Cerebellar nuclear complex (tissue), 1 donor: ENCODE measurements at places on chromosomes 12 and 14.
A peak's percentile ranks its signal among the peaks of the same experiment; 100 is the strongest.

DNA sequence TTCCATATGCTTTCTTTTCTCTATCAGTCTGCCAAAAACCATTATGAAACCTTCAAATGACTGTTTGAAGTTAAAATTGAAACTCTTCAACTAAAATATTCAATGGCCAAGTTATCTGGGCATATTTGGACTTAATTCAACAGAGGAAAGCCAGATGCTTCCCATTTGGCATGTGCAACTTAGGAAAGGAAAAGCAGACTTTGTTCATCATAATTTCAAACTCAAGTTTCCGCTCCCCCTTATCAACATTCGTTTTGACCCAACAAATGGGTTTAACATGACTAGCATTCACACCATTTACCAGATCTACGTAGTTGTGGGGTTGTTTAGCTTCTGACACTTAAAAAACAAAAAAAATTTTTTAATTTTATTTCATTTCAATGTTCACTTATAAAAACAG, 75.7 kb downstream of the PLEKHG7 start:
- DNase-seq = no peak

GRCh38 chr14:101128478-101129321, 225.2 kb upstream of the RTL1 start:
- DNase-seq = no peak

DNA sequence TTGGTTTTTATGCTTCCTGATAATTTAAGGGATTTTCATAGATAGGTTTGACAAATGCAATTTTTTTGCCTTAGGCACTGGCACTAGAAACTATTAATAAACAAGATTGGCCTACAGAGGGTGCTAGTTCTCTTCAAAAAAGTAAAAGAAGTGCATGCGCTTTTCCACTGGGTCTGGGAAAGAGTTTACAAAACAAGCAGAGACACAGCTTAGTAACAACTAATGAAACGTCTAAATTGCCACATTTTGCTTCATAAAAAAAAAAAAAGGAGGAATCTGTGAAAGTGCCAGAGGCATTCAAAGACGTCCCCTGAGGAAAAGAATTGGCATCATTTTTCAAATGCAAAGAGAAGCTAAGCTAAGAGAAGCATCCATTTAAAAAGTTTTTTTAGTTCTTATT, 58.3 kb upstream of the EEA1 start:
- DNase-seq = peak; percentile 3

DNA sequence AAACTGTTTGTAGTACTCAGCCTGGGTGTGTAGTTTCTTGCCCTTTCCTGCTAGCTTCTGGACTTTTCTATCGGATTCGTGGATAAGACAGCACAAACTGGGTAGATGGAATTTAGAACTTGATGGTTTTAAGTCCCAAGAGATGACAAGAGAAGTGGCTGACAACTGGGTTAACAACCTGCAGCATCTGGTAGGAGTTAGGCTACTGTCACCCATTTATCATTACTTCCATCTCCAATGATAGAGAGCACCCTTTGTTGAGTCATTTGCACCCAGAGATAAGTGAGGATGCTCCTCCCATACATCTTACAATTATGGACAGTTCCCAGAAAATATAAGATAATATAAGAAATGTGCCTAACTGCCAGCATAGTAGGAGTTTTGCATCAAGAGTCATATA, 50.2 kb upstream of the FLRT2 start:
- no peak for DNase-seq

DNA sequence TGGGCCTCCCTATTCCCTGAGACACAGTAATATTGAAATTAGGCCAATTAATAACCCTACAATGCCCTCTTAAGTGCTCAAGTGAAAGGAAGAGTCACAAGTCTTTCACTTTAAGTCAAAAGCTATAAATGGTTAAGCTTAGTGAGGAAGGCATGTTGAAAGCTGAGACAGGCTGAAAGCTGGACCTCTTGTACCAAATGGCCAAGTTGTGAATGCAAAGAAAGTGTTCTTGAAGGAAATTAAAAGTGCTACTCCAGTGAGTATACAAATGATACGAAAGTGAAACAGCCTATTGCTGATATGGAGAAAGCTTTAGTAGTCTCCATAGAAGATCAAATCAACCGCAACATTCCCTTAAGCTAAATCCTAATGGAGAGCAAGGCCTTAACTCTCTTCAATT, 140.8 kb downstream of the PTCSC3 start:
- no peak for DNase-seq

DNA sequence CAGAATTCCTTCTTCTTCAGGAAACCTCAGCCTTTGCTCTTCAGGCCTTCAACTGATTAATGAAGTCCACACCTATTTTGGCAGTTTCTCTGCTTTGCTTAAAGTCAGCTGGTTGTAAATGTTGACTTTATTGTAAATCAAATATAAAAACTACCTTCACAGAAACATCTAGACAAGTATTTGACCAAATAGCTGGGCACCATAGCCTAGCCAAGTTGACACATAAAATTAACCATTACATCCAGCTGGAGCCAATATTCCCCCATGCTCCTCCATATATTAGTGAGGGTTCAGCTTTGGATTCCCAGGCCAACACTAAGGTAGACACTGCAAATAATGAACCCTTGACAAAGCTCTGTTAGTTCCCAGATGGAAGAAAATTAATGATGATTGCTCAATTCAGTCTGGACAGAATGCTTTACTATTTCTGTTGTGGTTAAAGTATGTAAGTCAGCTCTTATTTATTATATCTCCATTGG, 125.5 kb downstream of the ZFP36L1 start:
- no peak for DNase-seq

- DNase-seq = no peak
Observed at GRCh38 chr12:27771481-27772327, 8.3 kb upstream of the KLHL42 start.

DNA sequence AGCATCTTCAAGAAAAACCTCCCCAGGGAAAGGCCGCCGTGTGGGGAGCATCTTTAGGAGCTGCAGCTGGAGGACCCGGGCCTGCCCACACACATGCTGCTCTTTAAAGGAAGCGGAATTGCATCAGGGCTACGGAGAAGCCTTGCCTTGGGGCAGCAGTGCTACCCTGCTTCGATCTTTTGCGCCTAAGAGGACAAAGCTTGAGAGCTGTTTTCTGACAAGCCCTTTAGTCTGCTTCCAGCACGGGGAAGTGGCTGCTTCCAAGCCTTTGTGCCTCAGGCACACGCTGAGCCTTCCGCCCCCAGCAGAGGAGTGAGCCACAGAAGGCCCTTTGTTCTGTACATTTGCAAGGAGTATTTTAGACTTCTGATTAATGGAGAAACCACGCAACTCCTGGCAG, 31.5 kb downstream of the COA8 start:
- DNase-seq = no peak

GRCh38 chr12:109561711-109562030, 11.6 kb downstream of the MMAB start:
- DNase-seq = no peak

- DNase-seq = no peak
Observed at GRCh38 chr14:76090616-76091391, 60.9 kb upstream of the GPATCH2L start.

DNA sequence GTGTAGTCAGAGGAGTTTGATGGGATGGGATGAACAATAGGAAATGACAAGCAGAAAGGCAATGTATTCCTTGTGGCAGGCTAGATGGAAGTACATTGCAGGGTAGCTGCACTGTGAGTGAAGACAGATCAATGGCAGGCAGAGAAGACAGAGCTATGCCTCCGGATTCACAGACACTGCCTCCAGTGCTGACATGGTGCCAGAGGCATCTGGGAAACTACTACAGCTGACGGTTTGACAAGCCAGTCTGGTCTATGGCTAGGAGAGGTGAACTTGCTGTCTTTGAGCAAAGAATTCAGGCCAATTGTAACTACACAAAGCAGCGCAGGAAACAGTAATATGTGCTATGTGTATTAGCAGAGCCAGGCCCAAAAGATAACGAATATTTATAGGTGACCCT, 193.5 kb downstream of the DIO2 start:
- DNase-seq = no peak

DNA sequence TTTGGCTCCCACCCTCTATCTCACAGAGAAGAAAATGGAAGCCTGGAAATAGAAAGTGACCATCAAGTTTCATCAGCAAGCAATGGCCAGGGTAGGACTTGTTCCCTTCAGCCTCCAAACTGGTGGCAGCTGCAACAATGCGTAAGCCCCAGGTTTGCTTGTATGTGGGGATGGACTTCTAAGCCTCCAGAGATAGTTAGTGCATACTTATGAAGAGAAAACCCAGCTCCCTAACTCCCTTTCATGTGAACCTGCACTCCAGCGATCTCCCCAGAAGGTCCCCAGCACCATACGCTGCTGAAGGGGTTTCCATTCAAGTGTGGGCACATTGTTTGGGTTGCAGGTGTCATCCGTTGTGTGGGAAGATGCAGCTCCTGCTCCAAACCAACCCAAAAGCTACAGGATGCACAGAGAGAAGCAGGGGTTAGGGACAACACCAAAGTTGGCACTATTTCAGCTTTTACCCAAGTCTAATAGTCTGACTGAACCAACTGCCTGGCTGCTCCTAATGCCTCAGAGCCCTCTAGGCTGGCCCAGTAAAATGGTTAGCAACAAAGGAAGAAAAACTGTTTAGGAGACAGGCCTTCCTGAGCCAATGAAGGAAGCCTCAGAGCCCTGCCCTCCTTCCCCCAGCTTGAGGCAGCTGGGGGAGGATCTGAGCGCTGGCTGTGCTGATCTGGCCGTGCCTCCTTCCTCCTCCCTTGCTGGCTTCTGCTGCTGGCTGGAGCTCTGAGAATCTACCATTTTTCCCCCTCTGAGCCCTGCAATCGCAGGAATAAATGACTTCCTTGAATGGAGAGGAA, 12.3 kb downstream of the ZFP36L1 start:
- no peak for DNase-seq

DNA sequence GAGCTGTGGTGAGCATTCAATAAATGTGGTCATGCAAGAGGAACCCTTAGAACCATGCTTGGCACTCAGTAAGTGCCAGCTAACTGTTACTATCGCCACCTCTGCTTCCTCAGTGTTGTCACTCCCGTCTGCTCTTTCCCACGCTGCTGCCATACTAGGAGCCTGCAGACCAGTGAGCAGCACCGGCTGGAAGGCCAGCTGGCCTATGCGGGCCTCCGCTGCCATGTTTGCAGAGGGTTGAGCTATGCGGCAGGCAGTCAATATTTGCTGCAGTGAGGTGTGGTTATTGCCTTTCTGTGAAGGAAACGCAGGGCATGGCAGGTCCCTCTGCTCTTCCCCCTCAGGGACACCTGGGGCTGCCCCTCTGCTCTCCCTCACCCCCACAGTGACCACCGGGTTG, 13.0 kb downstream of the KMT5A start:
- no peak for DNase-seq

GRCh38 chr12:32446316-32447119, 47.2 kb downstream of the FGD4 start:
- DNase-seq = no peak

- DNase-seq = no peak
Observed at GRCh38 chr12:117090816-117091711, 8.2 kb downstream of the TESC start.

DNA sequence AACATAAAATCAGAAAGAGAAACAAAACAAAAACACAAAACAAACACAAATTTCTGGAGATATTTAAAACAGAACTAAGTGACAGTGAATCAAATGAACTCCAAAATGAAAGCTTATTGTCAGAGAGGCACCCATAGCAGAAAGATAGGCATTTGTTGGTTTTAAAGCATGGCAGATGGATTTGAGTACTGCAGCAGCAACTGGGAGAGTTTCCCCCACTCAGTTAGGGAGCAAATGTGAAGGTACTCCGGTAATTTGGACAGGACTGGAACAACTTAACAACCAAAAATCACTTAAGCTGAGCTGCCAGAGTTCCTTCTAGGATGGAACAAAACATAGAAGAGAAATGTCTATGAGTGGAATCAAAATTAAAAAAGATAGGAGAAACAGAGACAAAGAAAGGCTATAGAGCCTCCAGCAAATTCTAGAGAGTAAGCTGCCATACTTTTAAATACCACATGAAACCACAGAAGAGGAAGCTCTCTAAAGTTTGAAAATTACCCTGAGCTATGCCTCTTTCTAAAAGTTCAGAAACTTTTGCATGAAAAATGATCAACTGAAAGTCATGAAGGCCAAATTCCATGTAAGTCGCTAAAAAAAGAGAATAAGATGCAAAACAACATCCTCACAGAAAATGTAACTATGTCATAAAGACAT, 1248.3 kb upstream of the USP15 start:
- no peak for DNase-seq

DNA sequence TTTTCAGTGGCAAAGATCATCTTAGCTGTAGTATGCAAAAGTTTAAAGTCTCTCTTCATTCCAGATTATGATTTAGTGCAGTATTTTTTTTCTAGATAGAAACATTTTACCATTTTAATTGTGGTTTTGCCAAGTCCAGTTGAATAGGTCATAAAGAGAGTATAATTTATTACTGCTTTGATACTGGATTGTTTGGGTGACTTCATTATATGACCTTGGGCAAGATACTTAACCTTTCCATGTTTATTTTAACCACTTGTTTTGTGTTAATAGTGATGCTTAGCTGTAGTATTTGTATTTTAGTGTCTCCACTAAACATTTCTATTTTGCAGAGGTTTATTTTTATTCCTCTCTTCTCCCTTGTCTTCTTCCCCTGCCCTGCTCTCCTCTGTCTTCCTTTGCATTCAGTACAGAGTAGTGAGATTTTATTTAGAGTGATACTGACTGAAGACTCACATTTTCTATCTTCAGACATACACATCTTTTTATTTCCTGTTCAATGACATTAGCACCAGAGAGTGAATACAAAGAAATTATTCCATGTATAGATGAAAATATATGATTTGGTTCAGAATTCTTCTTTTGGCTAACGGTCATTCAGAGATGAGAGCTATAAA, 215.2 kb downstream of the ERC1 start:
- DNase-seq = no peak

- DNase-seq = no peak
Observed at GRCh38 chr14:99515301-99516155, 34.3 kb downstream of the CCNK start.

GRCh38 chr12:14884458-14884878, 1.2 kb downstream of the MGP start:
- DNase-seq = no peak

GRCh38 chr12:82529101-82529500, 157.6 kb upstream of the TMTC2 start:
- DNase-seq = no peak

- DNase-seq = no peak
Observed at GRCh38 chr12:61530456-61530855, 729.7 kb upstream of the USP15 start.

GRCh38 chr12:50088577-50089335, 3.6 kb downstream of the SMARCD1 start:
- peak; percentile 38 for DNase-seq

DNA sequence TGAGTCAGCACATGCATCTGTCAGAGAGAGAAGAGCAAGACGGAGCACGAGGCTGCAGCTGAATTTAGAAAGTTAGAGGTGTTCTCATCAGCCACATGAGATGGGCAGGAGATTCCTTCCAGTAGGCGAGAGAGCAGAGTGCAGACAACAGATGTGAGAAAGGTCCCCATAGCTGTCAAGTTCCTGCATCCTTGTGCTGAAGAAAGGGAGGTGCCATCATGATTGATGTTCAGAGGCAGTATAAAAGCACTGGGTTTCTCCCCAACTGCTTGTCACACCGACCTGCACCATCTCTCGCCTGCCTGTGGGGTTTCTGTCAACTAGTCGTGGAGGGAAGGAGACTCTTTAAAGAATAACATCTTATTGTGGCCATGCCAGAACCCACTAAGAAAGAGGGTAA, at the start of gene MYBPC1:
TSS of gene MYBPC1 (plus strand) at position 272 of the 400 bp plus-strand sequence. CDS start at position 372, 100 bp downstream.
- DNase-seq = no peak
